ENCODE measurements at places on chromosomes 12 and 14.

DNA sequence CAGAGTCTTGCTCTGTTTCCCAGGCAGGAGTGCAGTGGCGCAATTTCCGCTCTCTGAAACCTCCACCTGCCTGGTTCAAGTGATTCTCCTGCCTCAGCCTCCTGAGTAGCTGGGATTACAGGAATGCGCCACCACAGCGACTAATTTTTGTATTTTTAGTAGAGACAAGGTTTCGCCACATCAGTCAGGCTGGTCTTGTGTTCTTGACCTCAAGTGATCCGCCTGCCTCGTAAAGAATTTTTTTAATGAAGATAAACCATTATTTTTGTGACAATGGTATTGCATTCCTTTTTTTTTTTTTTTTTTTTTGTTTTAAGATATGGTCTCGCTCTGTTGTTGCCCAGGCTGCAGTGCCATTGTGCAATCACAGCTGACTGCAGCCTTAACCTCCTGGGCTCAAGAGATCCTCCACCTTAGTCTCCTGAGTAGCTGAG lies 25.8 kb downstream of the ACVR1B start:
- no peak overlapping the region for H3K27ac ChIP-seq
- H3K4me3 ChIP-seq: no peak overlapping the region
- H3K4me1 ChIP-seq: peaks cover 46% of the 10 kb centered on the region

- peak within 1 kb of the TSS; percentile 84 for H3K4me3 ChIP-seq
- peaks cover 28% of the 10 kb centered on the region for H3K4me1 ChIP-seq
- H3K27me3 ChIP-seq: no peaks in the 10 kb centered on the region
- peak within 1 kb of the TSS; percentile 65 for H3K27ac ChIP-seq
- H3K36me3 ChIP-seq: no peaks in the 10 kb centered on the region
Observed at GRCh38 chr12:42589465-42590329, at the start of gene PRICKLE1. PRICKLE1 (minus strand) TSS chr12:42589746; CDS start chr12:42472516, 117,230 bp downstream.

- H3K36me3 ChIP-seq: no peaks in the 10 kb centered on the region
- H3K4me1 ChIP-seq: peaks cover 15% of the 10 kb centered on the region
- H3K27me3 ChIP-seq: peaks cover 8% of the 10 kb centered on the region
- H3K4me3 ChIP-seq: no peak overlapping the region
- no peak overlapping the region for H3K27ac ChIP-seq
- peak; percentile 16 for DNase-seq
Observed at GRCh38 chr14:76351941-76352340, 24.0 kb upstream of the ESRRB start.

DNA sequence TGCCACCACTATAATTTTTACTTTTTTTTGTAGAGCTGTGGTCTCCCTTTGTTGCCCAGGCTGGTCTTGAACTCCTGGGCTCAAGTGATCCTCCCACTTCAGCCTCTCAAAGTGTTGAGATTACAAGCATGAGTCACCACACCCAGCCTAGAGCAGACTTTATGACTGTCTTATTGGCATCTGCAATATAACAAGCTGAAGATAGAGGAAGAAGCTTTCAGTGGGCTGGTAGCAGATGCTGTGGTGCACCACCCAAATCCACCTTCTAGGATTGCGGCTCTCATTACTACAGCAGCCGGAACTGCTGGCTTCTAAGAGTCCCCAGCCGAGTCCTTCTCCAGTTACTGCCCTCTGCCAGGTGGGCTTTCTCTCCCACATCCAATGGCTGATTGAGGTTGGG lies 7.6 kb upstream of the STK38L start:
- no peak for DNase-seq
- H3K27ac ChIP-seq: no peak overlapping the region
- no peaks in the 10 kb centered on the region for H3K4me1 ChIP-seq
- H3K27me3 ChIP-seq: no peaks in the 10 kb centered on the region
- no peak overlapping the region for H3K4me3 ChIP-seq

DNA sequence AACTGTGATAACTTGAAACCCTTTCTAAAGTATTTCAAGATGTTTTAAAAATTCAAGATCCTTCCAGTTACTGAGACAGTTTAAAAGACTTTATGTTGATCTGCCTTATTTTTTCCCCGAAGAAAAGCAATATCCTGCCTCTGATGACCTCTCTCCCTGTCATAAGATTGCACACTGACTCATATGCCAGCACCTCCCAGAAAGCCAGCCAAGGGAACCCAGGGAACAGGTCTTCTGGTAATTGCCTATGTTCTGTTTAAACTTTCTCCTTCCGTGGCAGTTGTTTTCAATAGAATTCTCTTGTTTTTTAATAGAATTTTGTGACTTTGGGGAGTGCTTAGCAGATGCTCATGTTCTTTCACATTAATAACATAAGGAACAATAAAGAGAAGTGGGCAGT lies 300.2 kb upstream of the PRKD1 start:
- no peak overlapping the region for H3K4me3 ChIP-seq
- H3K36me3 ChIP-seq: no peaks in the 10 kb centered on the region
- H3K4me1 ChIP-seq: peaks cover 19% of the 10 kb centered on the region

DNA sequence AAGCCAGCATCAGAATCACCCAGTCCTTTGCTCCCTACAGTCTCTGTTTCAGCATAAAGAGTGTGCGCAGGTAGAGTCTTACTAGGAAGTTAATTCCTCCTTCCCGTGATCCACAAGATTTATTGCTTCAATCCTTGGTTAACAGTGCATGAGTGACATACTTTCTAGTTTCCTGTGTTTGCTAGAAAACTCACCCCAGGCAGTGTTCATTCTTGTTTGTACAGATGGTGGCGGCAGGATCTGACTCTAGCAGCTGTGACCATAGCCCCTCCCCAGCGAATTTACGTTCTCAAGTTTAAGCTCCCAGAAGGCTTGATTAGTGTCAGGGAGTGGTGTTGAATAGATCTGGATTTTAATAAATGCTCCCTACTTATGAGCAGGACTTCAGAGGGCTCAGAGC lies 75.9 kb upstream of the ANO2 start:
- no peaks in the 10 kb centered on the region for H3K27me3 ChIP-seq
- H3K36me3 ChIP-seq: no peaks in the 10 kb centered on the region
- H3K4me1 ChIP-seq: no peaks in the 10 kb centered on the region
- no peak overlapping the region for H3K27ac ChIP-seq

DNA sequence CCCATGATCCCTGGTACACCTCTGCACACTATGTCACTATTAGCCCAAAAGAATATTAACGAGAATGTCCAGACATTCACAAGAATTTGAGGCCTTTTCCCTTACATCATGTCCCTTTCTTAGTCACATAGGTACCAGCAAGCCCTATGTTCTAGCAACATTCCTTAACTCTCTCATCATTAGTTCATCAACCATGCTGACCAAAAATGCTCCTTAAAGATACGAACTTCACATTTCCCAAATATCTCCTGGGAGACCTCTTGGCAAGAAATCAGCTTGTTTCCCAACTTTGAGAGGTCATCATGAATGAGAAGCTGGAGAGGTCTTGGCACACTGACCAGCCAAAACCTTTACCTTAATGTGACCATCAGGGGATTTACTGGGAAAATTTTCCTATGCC lies 4.6 kb downstream of the SALL2 start:
- H3K27ac ChIP-seq: peak overlapping the region; percentile 28
- no peak overlapping the region for H3K4me3 ChIP-seq
- peak; percentile 87 for DNase-seq

GRCh38 chr12:77600468-77600843 lies 230.2 kb upstream of the NAV3 start:
- no peak for DNase-seq
- H3K4me1 ChIP-seq: no peaks in the 10 kb centered on the region
- no peak overlapping the region for H3K27ac ChIP-seq
- no peak overlapping the region for H3K4me3 ChIP-seq

DNA sequence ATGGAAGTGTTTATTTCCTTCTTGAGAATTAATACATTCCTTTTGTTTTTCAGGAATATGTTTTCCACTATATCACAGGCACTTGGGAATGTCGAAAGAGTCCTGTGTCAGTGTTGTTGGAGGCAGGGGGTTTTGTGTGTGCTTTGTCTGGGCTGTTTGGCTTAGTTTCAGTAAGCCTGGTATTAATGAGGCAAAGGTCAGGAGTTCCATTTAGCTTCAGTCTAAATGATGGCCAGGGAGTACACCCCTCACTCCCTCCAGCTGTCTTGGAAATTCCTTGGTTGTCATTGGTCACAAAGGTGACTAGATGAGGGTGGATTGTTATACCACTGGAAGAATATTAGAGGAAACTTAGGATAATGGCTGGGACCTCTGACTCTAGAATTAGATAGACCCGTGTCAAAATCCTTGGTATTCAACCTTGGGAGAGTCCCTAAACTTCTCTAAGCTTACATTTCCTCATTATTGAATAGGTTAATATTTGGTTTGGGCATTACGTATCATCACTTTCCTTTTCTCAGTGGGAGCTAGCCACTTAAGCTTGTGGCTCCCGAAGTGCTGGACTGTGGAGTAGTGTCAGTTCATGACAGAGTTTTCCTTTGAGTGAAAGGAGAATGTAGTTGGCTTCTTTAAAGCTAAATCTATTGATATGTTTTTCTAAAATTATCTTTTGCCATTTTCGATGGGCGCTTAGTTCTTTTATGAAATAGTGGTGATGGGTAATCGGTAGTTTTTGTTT lies 5.2 kb downstream of the FRS2 start:
- H3K27ac ChIP-seq: peak overlapping the region; percentile 21
- H3K36me3 ChIP-seq: no peaks in the 10 kb centered on the region
- no peak for DNase-seq
- peaks cover 24% of the 10 kb centered on the region for H3K4me1 ChIP-seq
- H3K27me3 ChIP-seq: no peaks in the 10 kb centered on the region

- H3K4me3 ChIP-seq: no peak overlapping the region
- H3K27ac ChIP-seq: no peak overlapping the region
- DNase-seq: no peak
Observed at GRCh38 chr14:61129168-61129745, 148.2 kb downstream of the SLC38A6 start.

GRCh38 chr14:90639641-90640040 lies 176.6 kb downstream of the TTC7B start:
- H3K4me3 ChIP-seq: no peak overlapping the region
- no peaks in the 10 kb centered on the region for H3K36me3 ChIP-seq
- DNase-seq: no peak
- no peaks in the 10 kb centered on the region for H3K27me3 ChIP-seq

- no peaks in the 10 kb centered on the region for H3K27me3 ChIP-seq
- peak; percentile 76 for DNase-seq
- peak overlapping the region; percentile 86 for H3K27ac ChIP-seq
Observed at GRCh38 chr12:53298164-53298563, 1.3 kb upstream of the MYG1 start.

- H3K27me3 ChIP-seq: no peaks in the 10 kb centered on the region
- peaks cover 26% of the 10 kb centered on the region for H3K4me1 ChIP-seq
- H3K27ac ChIP-seq: no peak overlapping the region
- no peak overlapping the region for H3K4me3 ChIP-seq
- DNase-seq: no peak
Observed at GRCh38 chr14:103015426-103015825, 41.9 kb downstream of the CDC42BPB start.

- no peak overlapping the region for H3K27ac ChIP-seq
- no peaks in the 10 kb centered on the region for H3K4me1 ChIP-seq
- no peak for DNase-seq
- peaks cover 66% of the 10 kb centered on the region for H3K27me3 ChIP-seq
- no peaks in the 10 kb centered on the region for H3K36me3 ChIP-seq
- H3K4me3 ChIP-seq: no peak overlapping the region
Observed at GRCh38 chr12:53795927-53796326, 44.1 kb upstream of the CISTR start.

GRCh38 chr14:92958373-92959188 lies 35.6 kb downstream of the CHGA start:
- DNase-seq: no peak
- H3K4me3 ChIP-seq: no peak overlapping the region
- H3K27ac ChIP-seq: no peak overlapping the region
- H3K27me3 ChIP-seq: no peaks in the 10 kb centered on the region

DNA sequence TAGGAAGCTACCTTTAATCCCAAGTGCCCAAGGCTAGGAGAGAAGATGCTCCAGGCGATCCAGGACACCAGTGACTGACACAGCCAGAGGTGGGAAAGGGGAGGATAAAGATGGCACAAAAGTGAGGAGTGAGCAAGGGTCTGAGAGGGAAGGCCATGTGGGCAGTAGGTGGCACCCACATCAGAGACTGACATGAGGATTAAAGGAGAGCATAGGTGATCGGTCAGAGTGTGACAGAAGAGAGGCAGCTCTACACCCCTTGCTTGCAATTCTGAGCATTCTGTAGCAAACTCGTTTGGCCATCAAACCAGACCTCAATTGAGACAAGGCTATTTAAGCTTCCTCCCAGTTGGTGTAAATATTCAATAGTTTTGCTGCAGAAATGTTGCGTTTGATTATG lies 724 bp upstream of the CD27 start:
- H3K27ac ChIP-seq: no peak overlapping the region
- no peaks in the 10 kb centered on the region for H3K4me1 ChIP-seq
- H3K36me3 ChIP-seq: no peaks in the 10 kb centered on the region
- H3K27me3 ChIP-seq: no peaks in the 10 kb centered on the region
- DNase-seq: no peak

- DNase-seq: no peak
- H3K27me3 ChIP-seq: no peaks in the 10 kb centered on the region
- no peak overlapping the region for H3K27ac ChIP-seq
- no peaks in the 10 kb centered on the region for H3K36me3 ChIP-seq
- no peaks in the 10 kb centered on the region for H3K4me1 ChIP-seq
- no peak overlapping the region for H3K4me3 ChIP-seq
Observed at GRCh38 chr12:106892075-106892474, 63.6 kb upstream of the TMEM263 start.

GRCh38 chr14:104094056-104094708 lies 8.7 kb downstream of the ASPG start:
- H3K27ac ChIP-seq: no peak overlapping the region
- DNase-seq: no peak
- no peaks in the 10 kb centered on the region for H3K36me3 ChIP-seq
- no peak overlapping the region for H3K4me3 ChIP-seq

- no peaks in the 10 kb centered on the region for H3K27me3 ChIP-seq
- peak; percentile 92 for DNase-seq
- peaks cover 37% of the 10 kb centered on the region for H3K4me1 ChIP-seq
- H3K27ac ChIP-seq: peak overlapping the region; percentile 91
Observed at GRCh38 chr12:104578453-104578852, 121.7 kb downstream of the CHST11 start.

DNA sequence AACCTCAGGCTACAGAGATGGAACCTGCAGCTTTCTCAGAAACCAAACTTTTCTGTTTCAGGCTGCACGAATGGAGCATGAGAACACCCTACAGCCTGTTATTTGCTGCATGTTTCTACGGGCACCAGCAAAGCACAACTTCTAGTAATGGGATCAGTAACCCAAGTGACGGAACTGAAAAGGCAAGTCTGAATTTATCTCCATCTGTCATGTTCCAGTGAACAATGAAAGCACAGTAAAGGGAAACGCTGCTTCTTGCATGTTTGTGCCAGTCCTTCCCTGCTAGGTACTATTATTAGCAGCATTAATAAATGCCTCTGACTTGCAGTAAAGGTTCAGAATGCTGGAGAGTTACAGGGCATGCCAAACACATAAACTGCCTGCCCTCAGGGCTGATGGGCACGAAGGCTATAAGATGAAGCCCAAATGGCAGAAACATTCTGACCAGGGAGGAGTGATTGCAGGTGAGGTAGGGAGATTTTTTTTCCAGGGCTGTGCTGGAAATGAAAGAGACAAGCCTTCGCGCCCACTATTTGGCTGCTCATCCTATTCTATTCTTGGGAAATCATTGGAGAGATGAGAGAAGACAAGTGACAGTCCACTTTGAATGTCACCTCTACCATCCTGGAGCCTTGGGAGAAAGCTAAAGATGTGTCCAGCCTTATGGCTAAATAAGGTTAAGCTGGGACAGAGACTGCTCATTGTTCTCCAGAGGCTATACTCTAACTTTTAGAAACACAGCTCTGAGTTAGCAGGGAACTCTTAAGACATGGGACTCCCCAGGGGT lies 100.4 kb upstream of the PLXNC1 start:
- no peak overlapping the region for H3K27ac ChIP-seq
- H3K36me3 ChIP-seq: no peaks in the 10 kb centered on the region
- H3K27me3 ChIP-seq: no peaks in the 10 kb centered on the region
- DNase-seq: no peak
- no peak overlapping the region for H3K4me3 ChIP-seq

Data from astrocyte (in vitro differentiated cells and primary cell).